ENCODE measurements at places on chromosomes 12 and 14.

GRCh38 chr12:123754041-123754772, 7.9 kb upstream of the DNAH10 start:
- no peak for DNase-seq

GRCh38 chr14:89810101-89810500, 144.4 kb downstream of the EFCAB11 start:
- no peak for DNase-seq

- no peak for DNase-seq
These were observed 79.4 kb upstream of the PLEKHG7 start for GRCh38 chr12:92623386-92623785.

DNA sequence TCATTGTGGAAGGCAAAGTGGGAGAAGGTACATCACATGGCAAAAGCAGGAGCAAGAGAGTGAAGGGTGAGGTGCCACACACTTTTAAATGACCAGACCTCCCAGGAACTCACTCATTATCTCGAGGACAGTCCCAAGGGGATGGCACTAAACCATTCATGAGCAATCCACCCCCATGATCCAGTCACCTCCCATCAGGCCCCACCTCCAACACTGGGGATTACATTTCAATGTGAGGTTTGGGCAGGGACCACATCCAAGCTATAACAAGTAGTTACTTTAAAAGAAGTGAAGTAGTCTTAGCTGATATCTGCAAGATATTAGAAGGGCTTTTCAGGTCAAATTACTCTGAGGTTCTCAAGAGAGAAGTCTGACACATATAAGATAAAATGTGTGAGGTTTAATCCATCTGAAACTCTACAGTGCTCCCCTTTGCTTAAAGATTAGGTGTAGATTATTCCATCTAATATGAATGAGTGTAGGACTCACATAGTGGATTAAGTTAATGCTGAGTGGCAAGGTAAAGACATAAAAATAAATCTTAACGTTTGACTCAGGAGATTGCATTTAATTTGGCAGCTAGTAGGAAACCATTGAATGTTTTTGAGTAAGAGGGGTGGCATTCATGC, 130.8 kb downstream of the TMX1 start:
- no peak for DNase-seq

- DNase-seq: no peak
These were observed 150.2 kb upstream of the BMP4 start for GRCh38 chr14:54106661-54107377.

DNA sequence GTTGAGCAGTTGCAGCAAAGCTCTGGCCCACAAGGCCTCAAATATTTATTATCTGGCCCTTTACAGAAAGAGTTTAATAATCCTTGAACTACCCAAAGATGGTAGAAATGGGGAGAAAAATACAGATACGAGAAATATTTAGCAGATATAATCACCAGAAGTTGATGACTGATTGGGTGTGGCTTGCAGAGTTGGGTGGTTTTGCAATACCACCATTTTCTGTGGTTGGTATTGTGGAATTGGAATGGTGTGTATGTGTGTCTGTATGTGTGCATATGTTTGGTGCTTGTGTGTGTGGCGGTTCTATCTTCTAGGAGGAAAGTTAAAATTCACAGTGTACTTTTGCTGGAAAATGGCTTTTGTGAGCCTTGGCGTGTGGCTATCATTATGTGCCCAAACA, 85.4 kb upstream of the MANSC4 start:
- DNase-seq: no peak

- DNase-seq: no peak
These were observed 659.3 kb downstream of the VRK1 start for GRCh38 chr14:97456462-97456861.

GRCh38 chr12:46946137-46946536, 120.3 kb upstream of the SLC38A4 start:
- no peak for DNase-seq

DNA sequence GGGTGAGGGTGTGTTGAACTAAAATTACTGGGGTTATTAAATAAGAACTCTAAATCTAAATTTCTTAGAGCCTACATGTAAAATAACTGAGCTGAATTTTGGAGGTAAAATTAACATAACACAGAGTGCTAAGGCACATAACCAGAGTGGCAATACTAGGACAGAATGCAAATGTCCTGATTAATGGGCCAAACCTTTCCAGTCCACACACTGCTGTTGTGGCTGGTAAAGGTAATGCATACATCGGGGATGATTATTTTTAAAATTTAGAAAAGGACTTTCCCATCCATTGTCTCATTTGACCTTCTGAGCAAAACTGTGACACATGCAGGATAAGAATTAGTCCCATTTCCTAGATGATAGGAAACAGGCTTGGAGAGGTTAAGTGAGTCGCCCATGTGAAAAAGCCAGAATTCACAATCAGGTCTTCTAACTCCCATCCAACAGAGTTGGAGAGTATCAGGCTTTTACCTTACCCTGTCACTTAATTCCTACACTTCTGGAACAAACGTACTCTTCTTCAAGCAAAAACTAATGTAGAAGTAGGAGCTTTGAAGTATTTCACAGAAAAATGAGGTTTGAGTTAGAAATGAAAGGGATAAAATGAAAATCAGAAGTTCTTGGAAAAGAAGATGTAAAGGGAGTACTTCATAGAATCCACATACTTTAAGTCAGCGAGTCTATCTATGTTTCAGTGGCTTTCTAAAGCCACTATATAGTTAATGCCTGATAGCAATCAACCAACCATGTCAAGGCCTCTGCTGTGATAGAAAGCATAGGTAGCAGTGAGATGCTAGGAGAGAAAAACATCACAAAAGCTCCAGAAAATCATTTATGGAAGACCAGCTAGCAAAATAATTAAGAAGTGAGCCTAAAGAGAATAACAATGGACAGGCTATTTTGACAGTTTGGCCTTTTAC, 334.9 kb upstream of the DIO2 start:
- no peak for DNase-seq

DNA sequence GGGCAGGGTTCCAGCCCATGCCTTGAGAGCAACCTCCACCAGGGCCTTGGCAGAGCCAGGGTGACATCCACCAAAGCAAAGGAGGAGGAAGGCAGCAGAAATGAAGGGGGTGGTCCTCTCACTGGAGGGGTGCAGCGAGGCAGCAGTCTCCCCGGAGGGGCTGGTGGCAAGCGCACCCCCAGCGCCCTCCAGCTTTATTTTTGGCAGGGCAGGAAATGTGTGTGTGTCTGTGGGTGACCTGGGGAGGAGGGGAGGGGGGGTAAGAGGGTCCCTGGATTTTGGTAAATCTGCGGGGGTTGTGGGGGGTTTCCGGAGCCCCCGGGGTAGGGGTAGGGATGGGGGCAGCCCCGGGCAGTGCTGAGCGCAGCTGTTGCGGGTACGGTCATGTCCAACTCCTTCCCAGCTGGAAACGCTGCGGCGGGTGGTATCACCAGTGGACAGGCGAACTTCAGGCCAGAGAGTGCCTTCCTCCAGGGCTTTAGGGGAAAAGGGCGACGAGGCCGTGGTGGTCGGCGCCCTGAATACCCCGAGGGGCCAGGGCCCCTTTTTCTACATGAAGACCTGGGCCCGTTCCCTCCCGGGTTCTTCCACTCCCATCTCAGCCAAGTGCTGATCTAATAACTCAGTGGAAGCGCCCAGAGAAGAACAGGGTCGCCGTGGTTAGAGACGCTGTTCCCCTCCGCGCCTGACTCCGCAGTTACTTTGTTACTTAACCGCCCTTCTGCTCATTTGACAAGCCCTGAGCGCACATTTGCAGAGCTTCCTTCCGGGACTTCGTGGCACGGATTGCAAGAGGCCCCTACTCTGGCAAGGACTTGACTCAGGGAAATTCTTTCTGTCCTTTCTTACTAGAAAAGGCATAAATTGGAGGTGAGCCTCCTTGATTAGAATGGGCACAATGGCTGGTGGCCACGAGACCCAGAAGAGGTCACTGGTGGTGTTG, 55.2 kb downstream of the FOS start:
- no peak for DNase-seq

GRCh38 chr14:89484051-89484844, 67.2 kb upstream of the FOXN3 start:
- no peak for DNase-seq

DNA sequence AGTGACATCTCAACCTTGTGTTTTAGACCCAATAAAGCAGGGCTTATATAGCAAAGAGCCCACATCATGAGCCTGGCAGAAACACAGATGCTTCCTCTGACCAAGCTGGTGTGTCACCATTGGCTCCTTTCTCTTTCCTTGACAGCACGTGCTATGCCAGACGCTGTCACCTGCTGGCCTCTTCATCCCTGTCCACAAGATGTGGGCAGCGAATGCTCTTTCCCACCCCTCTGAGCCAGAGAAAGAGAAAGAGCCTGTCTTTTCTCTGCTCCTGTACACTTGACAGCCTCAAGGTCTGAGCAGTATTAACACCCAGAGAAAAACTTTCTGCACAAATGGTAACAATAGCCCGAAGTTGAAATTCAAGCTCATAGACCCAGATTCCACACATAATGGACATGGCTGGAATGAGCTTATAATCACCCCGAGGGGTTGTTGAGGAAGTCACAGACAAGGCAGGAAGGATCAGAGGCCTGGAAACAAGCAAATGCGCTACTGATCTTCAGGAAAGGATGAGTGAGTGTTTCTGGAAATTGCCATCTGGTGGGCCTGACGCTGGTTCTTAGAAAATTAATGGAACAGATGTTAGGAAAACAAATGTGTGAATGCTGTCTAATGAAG, 8.9 kb downstream of the TGFB3 start:
- no peak for DNase-seq

GRCh38 chr12:57585156-57585555, 5.8 kb upstream of the PIP4K2C start:
- no peak for DNase-seq

GRCh38 chr12:82893896-82894295, 207.2 kb downstream of the TMTC2 start:
- no peak for DNase-seq

- DNase-seq: no peak
These were observed 232.5 kb upstream of the RTL1 start for GRCh38 chr14:101135796-101136742.

- DNase-seq: no peak
These were observed 273.1 kb upstream of the FOXG1 start for GRCh38 chr14:28493516-28493915.

DNA sequence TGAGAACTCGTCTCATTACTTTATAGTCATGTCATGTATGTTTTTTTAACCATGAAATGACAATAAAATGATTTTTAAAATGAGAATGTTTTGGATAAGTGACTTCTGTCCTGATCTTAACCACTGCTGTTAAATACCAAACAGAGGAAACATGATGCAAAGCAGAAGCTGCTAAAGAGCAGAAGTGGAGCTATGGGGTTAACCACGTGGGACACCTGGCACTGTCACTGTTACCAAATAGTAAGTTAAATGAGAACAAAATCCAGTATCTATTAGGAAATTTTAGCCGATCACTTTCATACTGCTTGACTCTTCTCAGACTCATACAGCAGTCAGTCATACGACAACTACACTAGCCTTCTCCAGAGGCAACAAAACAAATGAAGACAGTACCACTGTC, 82.4 kb downstream of the SCAF11 start:
- no peak for DNase-seq

- DNase-seq: no peak
These were observed 126.7 kb upstream of the HIF1A start for GRCh38 chr14:61568572-61569011.

DNA sequence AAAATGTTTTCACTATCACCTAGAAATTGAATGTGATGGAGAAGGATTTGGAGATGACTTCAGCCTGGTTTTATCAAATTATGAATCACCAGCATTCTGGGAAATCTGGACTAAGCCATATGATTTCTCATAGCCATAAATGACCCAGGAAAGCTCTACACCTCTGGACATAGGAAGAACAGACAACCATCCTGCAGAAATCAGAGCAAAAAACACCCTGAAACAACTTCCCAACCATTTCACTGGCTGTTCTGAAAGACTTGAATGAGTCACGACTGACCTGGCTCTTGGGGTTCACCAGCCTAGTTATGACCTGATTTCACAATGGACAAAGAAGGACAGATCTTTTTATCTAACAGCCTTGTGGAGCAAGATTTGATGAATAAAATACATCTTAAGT, 123.8 kb downstream of the KCNH5 start:
- DNase-seq: no peak

GRCh38 chr14:30849354-30849753, 25.0 kb upstream of the COCH start:
- no peak for DNase-seq

GRCh38 chr12:49865782-49866135, 22.9 kb upstream of the BCDIN3D start:
- no peak for DNase-seq

GRCh38 chr14:72549854-72550253, 344.0 kb downstream of the DPF3 start:
- no peak for DNase-seq

- DNase-seq: no peak
These were observed 11.2 kb upstream of the HOXC13 start for GRCh38 chr12:53927220-53928029.

DNA sequence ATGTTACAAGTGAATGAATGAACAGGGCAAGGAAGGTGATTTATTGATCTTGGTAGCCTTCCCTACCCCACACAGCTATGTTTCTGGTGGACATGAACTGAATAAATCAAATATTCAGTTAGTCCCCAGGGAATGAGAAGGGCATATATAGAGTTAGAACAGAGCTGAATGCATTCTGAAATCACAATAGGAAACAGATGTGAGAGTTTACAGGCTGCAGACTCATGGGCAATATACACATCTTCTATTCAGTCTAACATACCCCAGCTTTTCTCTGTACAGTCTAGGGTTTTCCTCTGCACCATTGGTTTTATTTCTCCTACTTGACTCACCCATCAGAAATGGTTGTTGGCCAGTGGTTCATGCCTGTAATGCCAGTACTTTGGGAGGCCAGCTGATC, 7.3 kb upstream of the STX2 start:
- no peak for DNase-seq

GRCh38 chr12:130049666-130050065, 112.6 kb upstream of the FZD10 start:
- DNase-seq: no peak

- DNase-seq: no peak
These were observed 201.8 kb upstream of the LMO3 start for GRCh38 chr12:16807731-16808130.

DNA sequence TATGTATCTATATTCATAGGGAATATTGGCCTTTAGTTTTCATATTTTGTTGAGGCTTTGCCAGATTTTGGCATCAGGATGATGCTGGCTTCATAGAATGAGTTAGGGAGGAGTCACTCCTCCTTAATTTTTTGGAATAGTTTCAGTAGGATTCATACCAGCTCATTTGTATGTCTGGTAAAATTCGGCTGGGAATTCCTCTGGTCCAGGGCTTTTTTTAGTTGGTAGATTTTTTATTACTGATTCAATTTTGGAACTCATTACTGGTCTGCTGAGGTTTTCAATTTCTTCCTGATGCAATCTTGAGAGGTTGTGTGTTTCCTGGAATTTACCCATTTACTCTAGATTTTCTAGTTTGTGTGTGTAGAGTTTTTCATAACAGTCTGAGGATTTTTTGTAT, 175.2 kb downstream of the EPS8 start:
- no peak for DNase-seq

GRCh38 chr12:42180990-42181596, 36.4 kb upstream of the GXYLT1 start:
- no peak for DNase-seq
